NCI-H2081 (cell line): ENCODE measurements at places on chromosomes 1 and 21.
A peak's percentile ranks its signal among the peaks of the same experiment; 100 is the strongest.

DNA sequence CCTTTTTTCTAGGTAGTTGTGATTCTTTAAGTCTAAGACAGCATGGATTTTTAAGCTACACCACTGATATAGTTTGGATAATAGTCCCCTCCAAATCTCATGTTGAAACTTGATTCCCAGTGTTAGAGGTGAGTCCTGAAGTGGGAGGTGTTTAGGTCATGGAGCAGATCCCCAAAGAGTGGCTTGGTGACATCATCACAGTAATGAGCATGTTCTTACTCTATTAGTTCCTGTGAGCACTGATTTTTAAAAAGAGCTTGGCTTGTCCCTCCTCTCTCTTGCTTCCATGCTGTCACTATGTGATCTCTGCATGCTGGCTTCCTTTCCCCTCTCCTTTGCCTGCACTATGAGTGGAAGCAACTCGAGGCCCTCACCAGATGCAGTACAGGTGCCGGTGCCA is 115.5 kb downstream of the LEPR start:
- DNase-seq, result no peak

GRCh38 chr21:37793660-37794059 is 122.6 kb downstream of the KCNJ6 start:
- DNase-seq, result no peak

- no peak for DNase-seq
Measured at GRCh38 chr1:183553331-183553730, 36.9 kb downstream of the NCF2 start.

GRCh38 chr21:45618846-45619485 is 24.6 kb upstream of the PCBP3 start:
- no peak for DNase-seq

GRCh38 chr1:205064741-205065316 is 19.4 kb downstream of the TMEM81 start:
- DNase-seq, result no peak

DNA sequence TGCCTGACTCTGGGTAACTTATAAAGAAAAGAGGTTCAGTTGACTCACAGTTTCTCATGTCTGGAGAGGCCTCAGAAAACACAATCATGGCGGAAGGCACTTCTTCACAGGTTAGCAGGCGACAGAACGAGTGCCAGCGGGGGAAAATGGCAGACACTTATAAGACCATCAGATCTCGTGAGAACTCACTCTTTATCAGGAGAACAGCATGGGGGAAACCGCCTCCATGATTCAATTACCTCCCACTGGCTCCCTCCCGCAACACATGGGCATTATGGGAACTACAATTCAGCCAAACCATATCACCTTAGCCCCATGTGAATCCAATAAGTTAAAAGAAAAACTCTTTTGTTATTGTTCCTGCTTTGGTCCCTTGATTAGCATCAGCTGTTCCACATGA is 725.2 kb downstream of the LRRIQ3 start:
- DNase-seq, result no peak

DNA sequence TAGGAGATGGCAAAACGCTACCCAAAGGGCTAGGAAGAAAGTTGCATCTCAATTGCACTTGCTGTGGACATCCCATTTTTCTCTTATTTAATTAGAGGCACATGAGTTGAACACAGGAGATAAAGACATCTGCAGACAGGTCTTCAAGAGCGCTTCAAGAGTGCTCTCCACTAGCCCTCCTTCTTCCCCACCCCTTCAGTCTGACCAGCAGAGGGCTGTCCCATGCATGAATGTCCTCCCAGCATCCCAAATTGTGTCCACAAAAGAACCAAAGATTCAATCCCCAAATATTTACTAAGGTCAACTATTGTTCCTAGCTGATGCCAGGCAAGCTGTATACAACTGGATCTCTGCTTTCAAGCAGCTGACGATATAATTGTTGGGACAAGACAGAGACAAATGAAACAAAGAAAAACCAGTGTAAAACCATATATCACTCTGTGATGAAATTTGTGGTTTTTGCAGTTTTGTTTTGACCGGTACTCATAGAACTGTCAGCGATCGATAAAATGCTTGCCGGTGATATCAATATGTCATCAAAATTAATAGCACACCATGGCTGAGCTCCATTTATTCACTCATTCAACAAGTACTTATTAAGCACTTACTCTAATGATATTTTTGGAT is 174.2 kb downstream of the TNR start:
- DNase-seq, result no peak

GRCh38 chr1:87146538-87146937 is 182.1 kb upstream of the LMO4 start:
- no peak for DNase-seq

DNA sequence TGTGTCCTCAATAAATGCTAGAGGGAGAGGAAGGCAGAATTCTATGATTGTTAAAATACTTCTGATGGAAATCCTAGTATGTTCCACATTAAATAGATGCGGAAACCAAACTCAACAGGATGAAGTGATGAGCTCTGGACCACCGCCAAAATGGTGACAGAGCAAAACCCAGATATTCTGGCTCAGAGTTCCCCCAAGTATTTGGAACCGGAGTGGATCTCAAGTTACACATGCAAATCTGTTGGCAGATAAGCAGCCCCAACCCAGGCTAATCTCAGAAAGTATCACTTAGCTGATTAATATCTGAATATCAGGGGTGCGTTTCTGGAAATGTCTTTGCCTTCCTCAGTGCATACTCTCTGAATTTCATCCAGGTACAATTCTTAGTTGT is 17.4 kb upstream of the GRHL3 start:
- DNase-seq, result no peak

DNA sequence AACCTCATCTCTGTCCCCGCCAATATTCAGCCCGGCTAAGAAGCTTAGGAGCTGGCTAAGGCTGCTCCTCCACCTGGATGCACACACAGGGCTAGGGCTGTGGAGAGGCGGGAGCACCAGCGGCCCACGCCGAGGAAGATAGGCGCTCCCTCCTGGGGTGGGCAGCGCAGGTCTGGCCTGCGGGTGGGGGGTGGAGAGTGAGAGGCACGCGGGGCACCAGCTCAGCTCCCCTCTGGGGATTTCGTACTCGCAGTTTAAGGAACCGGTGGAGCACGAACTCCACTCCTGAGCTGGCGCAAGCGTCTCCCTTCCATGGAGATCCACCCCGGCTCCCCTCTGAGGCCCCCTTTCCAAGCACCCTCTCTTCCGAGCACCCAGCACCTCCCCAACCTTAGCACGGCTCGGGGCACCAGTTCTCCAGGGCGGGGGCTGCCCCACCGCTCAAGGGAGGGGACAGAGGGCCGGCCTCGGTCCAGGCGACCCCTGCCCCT is 433 bp upstream of the KAZN start:
- no peak for DNase-seq

DNA sequence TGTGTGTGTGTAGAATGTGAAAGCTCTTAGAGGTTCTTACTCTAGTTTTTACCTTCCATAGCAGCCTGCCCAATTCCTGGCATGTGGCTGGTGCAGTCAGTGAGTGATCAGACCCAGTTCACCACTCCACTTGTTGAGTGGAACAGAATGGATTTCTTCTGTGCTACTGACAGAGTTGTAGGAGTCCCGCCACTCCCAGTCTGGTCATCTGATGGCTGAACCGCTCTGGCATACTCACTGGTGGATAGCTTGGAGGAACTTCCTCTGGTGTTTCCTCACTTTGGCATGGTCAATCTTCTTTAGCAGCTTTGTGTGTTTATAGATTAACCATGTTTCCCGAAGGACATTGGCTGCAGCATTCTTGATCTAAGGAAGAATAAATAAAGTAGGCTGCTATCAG is 106.7 kb upstream of the ADAR start:
- no peak for DNase-seq

DNA sequence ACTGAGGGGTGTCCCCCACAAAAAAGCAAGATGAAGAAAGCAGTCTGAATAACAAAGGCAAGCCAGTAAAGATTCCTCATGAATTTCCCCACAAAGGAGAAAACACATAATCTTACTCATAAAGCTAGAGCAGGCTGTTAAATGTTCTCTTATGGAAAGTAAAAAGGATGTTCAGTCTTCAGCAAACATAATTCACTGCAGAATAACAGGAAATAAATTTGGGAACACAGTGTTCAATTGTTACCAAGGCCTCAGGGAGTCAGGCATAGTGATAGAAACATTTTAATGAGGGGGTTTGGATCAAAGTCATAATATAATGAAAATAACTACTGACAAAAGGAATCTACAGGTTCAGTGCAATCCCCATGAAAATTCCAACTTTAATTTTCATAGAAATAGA is 297.6 kb downstream of the DPYD start:
- DNase-seq, result no peak

GRCh38 chr1:194975913-194976312 is 1632.3 kb downstream of the KCNT2 start:
- DNase-seq, result no peak

DNA sequence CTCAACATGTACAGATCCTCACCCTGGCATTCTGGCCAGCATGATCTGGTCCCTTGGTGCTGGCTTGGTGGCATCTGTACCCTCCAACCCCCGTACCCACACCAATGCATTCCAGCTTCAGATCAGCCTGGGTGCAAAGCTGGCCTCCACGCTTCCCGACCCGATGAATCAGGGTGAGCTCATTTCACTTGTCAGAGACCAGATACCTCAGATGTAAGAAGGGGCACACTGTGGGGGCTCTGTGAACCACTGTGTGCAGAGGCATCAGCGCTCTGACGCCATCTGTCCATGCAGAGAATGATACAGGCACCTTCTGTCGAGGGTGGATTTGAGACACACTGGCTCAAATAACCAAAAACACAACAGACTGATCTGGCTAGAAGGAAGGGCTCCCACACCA is 76.6 kb downstream of the DMRTB1 start:
- no peak for DNase-seq

DNA sequence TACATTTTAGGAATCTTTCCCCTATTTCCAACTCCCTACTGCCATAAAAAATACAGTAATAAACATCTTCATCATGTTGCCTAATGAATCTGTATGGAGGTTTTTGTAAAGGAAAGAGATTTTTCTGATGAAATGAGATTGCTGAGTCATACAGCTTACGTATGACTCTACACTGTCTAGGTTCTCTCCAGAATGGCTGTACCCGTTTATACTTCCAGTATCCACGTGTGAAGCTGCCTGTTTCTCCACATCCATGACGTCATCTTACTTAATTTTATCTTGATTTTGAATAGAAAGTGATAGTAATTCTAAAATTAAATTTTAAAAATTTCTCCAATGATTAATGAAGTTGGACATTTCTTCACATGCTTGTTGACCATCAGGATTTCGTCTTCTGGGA is 103.7 kb downstream of the COQ8A start:
- DNase-seq, result no peak

- no peak for DNase-seq
Measured at GRCh38 chr1:228151180-228151925, 1.6 kb downstream of the GJC2 start.

- no peak for DNase-seq
Measured at GRCh38 chr1:173049322-173049633, 1.5 kb downstream of the TNFSF18 start.

GRCh38 chr1:100441146-100441545 is 88.8 kb downstream of the CDC14A start:
- DNase-seq, result no peak

DNA sequence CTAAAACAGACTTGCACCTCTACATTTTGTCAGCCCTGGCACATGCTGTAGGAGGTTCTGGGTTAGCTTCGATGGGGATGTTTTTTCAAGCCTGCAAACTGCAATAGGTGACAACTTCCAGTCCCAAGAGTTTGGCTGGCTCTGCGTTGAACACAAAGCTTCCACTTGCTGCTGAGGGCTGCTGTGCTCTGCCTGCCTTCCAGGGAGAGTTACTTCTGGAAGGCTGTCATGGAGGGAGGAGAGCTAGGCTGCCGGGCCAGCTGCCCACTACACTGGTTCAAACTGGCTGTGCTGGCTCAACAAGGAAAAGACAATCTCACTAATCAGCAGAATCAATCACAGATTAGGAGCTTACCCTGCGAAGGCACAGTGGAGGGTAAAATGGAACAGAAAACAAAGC is 46.7 kb upstream of the PPP2R5A start:
- DNase-seq, result no peak

DNA sequence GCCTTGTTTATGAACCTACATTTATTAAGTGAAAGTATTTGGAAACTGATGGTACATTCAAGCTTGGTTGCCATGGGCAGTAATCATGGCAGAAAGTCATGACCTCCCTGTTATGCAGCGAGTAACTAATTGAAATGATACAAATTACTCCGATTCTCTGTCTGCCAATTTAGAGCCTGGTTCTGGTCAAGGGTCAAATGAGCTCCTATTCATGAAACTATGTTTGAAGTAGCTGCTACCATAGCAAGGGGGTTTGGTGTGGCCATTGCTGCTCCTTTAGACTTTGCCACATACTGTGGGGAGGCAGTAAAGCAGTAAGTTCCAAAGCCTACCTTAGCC is 187.2 kb upstream of the FOXD3 start:
- no peak for DNase-seq

- DNase-seq, result peak; percentile 28
Measured at GRCh38 chr1:10866321-10867093, 70.1 kb upstream of the CASZ1 start.

GRCh38 chr1:150207281-150207971 is 28.5 kb downstream of the ANP32E start:
- no peak for DNase-seq

GRCh38 chr1:155324717-155325602 is 4.3 kb downstream of the RUSC1 start:
- peak; percentile 69 for DNase-seq

DNA sequence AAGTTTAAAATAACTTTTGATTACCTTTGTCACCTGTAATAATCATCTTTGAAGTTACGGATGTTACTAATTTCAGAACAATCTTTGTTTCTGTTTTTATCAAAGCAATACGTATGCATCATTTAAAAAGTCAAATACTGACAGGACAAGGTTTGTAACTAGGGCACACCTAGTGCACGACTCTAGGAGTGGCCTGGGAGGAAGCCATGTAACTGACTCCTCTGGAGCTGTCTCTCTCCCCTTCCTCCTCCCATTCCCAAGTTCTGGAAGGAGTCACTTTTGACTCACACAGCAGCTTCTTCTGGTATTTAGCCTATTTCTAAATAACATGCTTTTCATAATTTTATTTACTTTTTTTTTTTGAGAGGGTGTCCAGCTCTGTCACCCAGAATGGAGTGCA is 11.8 kb upstream of the RAP1GAP start:
- DNase-seq, result no peak

- DNase-seq, result no peak
Measured at GRCh38 chr21:28793043-28793442, 199.6 kb downstream of the LTN1 start.

DNA sequence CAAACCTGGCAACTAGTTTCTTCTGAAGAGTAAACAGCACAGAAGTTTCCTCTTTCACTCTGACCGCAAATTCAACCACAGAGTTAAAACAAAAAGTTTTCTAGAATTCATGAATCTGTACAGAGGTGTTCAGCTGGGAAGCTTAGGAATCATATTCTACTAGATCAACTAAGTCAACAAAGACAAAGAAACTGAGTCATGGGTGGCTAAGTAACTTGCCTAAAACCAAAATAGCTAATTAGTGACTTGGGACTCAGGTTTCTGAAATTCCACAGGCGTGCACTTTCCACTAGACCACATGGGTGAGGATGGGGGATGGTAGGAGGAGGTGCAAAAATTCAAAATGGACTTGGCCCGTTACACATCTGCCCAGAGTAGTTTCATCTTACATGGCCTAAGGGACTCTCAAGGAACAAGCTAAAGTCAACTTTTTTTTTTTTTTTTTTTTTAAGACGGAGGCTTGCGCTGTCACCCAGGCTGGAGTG is 25.8 kb downstream of the PTPN14 start:
- DNase-seq, result no peak
